ENCODE measurements at places on chromosomes 6 and 20. TPM values are rescaled to one million over a fixed set of nuclear protein-coding genes. Genes with fewer than 3 reads are reported as not detected.

NHSL1 gene
- 88.2 TPM for total RNA-seq

BPIFA1 gene
- not detected for total RNA-seq

- DNase-seq, result no peak
Observed at GRCh38 chr20:17674722-17675518, 7.1 kb downstream of the RRBP1 start.

DNA sequence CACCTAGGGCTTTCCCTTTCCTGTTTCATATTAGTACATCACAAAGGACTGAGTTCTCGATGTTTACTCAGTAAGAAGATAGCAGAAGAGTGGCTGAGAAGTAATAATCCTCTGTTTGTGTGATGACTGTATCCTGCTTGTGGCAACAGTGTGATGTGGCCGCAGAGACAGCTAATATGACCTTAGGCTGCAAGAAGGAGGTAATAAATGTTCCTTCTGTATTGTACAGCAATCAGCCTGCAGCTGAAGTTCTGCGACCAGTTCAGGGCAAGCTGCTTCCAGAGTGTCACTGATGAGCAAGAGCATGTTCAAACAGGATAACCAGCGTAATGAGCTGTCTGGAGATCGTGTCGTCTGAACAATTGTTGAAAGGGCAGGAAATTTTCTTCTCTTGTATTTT is 70.9 kb downstream of the OPN5 start:
- DNase-seq, result no peak

GRCh38 chr6:20540683-20541082 is 6.4 kb downstream of the CDKAL1 start:
- no peak for DNase-seq

GRCh38 chr6:156782691-156783320 is 5.6 kb downstream of the ARID1B start:
- DNase-seq, result no peak

GRCh38 chr6:168092541-168092940 is 13.5 kb upstream of the FRMD1 start:
- no peak for DNase-seq

- DNase-seq, result no peak
Observed at GRCh38 chr6:11346516-11346915, 114.0 kb upstream of the NEDD9 start.

DEFB124 gene
- total RNA-seq, result not detected

GRCh38 chr6:11947575-11947974 is 64.5 kb upstream of the HIVEP1 start:
- DNase-seq, result no peak

DNA sequence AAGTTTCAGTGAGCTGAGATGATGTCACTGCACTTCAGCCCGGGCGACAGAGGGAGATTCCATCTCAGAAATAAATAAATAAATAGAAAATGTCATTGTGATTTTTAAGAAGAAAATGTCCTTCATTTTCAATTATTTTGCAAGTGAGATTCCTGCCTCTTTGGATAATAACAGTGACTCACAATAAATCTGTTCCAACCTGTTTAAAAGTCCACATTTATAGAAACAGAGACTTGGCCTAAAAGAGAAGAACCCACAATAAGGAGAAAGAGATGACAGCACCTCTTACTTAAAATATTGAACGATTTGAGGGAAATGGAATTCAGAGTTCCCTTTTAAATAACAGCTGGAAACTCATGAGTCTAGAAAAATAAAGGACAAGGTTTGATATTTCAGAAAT is 373.4 kb upstream of the NOX3 start:
- no peak for DNase-seq

GRCh38 chr6:135525594-135525993 is 28.1 kb upstream of the AHI1 start:
- DNase-seq, result no peak

DNA sequence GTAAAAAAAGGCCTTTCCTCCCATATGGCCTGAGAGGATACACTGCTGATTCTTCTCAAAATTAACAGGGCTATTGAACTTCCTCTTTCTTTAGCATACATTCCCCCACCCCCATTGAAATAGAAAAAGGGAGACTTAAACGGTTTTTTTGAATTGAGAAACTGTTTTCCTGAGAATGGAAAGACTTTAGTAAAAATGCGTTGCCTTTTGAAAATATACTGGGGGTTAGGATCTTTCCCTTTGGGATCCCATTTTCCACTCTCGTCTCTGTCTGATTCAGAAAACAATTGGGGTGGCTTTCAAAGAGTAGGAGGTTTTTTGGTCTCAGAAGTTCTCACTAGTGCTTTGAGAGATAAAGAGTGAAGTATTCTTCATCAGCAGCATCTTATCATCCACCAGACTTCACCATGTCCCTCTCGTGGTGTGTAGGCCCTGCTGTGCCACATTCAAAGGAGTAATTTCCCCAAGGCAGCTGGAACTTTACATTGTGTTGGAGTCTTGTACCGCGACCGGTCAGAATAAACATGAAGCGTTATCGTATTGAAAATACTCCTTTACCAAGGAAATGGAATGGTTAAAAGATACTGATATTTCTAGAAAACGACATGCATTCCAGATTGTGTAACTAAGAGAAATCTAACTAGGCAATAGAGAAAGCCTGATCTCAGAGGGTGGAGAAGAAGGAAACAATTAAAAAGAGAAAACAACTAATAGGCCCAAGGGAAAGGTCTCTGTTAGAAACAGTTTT is 10.6 kb downstream of the MYB start:
- DNase-seq, result no peak

BTNL2 gene
- not detected for total RNA-seq

DNA sequence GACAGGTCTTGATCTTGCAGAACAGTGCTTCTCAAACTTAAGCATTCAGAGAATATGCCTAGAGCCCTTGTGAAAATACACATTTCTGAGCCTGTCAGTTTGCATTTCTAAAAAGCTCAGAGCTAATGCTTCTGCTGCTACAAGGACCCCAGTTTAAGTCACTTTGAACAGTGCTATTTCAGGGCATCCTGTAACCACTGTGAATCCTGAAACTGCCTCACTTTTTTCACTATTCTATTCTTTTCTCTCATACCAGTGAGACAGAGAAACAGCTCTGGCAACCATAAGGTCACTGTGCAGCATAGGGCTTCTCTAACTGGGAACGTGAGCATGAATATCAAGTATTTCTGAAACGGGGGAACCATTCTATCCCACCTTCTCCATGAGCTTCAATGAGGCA is 51.2 kb downstream of the LGSN start:
- DNase-seq, result no peak

DNA sequence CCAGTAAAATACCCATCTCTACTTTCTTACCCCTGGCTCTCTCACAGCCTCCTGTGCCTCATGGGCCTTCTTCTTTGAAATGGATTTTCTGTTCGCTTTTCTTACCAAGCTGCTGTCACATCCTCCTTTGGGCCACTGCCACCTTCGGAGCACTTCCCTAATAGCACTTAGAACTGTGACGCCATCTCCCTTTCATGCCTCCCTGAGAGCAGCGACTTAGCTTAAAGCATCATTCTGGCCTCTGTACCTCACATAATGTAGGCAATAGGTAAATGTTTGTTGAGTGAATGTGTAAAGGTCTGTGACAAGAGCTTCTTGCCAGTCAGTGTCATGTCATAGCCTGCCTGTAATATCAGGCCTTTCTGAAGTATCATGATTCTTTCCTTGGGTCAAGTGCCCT is 78.8 kb downstream of the ADGRG6 start:
- no peak for DNase-seq

DNA sequence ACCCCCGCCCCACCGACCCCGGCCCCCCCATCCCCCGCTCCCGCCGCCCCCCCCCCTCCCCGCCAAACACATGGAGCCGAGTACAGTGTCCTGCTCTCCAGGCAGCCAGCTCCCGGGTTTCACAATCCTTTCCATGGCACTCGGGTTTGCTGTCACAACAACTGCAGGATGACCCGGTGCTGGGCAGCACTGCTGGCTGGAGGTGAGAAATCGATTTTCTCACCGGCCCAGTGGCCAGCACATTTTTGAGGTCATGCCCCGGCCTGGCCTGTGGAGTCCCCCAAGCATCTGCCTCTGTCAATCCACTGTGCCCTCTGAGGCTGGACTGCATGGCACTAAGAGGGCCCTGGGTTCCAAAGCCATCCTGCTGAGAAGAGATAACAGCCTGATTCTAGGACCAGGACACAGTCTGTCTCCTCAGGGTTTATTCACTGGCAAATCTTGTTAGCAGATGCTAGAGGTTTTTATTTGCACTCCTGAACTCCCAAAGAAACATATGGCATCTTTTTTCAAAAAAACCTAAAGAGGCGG is 129.5 kb downstream of the NFATC2 start:
- no peak for DNase-seq

DNA sequence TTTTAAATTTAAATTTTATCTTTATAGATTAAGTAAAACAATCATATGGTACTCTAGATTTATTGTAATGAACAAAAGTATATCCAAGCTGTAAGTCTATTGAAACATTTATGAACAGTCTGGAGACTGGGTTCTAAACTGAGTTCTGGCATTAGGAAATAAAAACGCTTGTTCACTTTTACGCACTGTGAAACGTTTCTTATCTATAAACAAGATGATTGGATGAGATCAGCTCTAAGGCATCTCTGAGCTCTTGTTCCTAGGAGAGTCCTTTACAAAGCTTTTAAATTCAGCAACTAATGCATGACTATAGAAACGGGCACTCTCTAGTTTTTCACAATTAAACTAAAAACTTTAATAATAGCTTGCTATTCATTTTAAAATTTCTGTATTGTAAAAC is 6.8 kb downstream of the HUS1B start:
- DNase-seq, result no peak

PRL gene
- not detected for total RNA-seq

DNA sequence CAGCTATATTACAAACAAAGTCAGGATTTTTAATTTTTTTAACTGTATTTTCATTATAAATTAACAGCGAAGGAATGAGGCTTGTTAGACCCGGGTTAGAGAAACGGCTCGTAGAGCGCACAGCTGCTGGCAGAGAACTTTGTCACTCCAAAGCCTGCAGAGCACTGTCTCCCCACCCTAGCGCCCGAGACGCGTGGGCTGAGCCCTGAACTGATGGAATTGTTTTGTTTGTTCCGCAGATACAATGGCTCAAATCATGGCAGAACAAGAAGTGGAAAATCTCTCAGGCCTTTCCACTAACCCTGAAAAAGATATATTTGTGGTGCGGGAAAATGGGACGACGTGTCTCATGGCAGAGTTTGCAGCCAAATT is 810 bp downstream of the LAMP5 start:
- no peak for DNase-seq

DNA sequence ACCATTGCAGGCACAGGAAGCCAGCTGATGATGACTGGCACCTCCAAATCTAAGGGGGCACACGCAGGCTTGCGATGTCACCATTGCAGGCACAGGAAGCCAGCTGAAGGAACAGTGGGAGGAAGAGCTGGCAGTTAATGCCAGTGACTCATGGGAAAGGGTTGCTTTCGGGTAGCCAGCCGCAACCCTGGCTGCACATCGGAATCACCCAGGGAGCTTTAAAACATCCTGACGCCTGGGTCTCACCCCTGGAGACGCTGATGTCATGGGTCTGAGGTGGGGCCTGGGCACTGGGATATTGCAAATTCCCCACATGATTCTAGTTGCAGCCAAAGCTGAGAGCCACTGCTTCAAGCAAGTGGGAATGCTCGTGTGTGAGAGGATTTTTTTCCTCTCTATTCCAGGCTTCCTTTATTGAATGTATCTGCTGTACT is 16.1 kb upstream of the CCN6 start:
- DNase-seq, result no peak

SLPI gene
- total RNA-seq, result 1.3 TPM

GRCh38 chr6:20688710-20689500 is 154.6 kb downstream of the CDKAL1 start:
- no peak for DNase-seq

- no peak for DNase-seq
Observed at GRCh38 chr6:29814379-29815117, 13.1 kb upstream of the HLA-G start.

GPR6 gene
- not detected for total RNA-seq

- DNase-seq, result no peak
Observed at GRCh38 chr6:28747631-28748157, 176.1 kb downstream of the TRIM27 start.

SLC22A1 gene
- not detected for total RNA-seq
